ENCODE measurements at places on chromosomes 5 and 9. TPM values are rescaled to one million over a fixed set of nuclear protein-coding genes. Genes with fewer than 3 reads are reported as not detected.

DNA sequence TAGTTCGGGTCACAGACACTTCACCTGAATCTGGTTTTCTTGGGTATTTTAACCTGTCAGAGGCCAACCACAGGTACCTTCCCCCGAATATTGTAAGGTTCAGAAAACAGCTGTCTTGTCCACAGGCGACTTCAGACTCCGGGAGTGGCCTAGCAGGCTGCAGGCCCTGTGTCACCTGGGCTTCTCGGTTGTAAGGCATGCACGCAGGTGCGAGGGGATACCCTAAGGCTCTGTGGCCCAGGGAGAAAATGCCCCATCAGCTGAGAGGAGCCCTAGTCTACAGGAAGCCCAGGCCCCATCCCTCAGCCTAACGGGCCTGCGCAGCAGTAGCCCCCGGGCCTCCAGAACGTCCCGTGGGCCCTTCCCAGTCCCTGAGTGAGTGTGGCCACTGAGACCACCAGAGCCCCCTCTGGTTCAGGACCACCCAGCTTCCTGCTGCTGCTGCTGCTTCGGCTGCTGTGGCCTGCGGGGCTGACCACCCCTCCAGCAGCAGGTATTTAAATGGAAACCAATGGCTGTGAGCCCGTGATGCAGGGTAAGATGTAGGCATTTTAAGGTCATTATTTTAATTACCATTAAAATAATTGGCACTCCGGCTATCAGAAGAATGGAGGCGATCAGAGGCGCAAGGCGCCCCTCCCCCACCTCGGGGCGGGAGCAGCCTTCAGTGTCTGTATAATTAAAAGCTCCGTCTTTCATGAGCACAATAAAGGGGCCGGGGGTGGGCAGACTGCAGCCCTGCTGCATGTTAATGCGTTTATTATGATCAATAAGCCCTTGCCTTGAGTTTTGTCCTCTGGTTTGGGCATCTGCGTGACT lies 65.4 kb downstream of the PSMB7 start:
- H3K36me3 ChIP-seq, result peaks cover 86% of the 10 kb centered on the region
- H3K27me3 ChIP-seq, result no peaks in the 10 kb centered on the region
- no peak overlapping the region for H3K27ac ChIP-seq
- H3K4me1 ChIP-seq, result no peaks in the 10 kb centered on the region
- H3K4me3 ChIP-seq, result no peak overlapping the region
- DNase-seq, result no peak

Gene TNC
- 487 TPM for total RNA-seq

Gene GPR21
- total RNA-seq, result 0.52 TPM

DNA sequence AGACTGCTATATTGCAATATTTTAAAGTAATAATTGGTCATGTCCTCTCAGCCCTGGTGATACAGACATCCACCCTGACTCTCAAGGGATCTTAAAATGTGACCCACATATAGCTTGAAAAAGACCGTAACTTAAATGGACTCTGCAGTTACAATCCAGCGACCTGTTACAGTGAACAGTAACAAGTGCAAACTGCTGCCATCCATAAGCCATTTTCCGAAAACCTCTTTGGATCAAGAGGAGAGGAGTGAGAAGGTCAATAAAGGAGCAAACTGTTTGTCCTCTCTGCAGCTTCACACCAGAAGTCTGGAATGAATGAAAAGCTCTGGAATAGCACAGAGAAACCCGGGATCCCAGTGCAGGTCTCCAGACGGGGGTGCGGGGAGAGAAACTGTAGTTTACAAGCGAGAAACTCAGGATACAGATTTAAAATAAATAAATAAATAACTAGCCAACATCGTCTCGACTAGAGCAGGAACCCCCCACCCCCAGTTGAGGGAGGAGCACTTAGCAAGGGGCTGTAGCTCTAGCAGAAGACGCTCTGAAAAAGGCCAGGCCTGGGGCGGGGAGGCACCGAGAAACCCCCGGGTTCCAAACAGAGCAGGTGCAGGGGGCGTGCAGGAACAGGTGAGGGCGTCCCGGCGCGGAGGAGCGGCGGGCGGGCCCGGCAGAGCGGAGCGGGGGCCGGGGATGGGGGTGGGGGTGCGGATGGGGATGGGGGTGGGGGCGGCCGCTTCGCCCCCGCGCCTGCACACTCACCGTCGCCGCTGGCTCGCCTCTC lies 572 bp downstream of the ZDHHC21 start:
- no peaks in the 10 kb centered on the region for H3K27me3 ChIP-seq
- H3K4me3 ChIP-seq, result peak overlapping the region; percentile 89
- peak overlapping the region; percentile 60 for H3K27ac ChIP-seq
- no peak for DNase-seq

GRCh38 chr9:71910650-71911060 lies 338 bp downstream of the ABHD17B start:
- no peaks in the 10 kb centered on the region for H3K27me3 ChIP-seq
- H3K27ac ChIP-seq, result peak overlapping the region; percentile 90
- no peaks in the 10 kb centered on the region for H3K36me3 ChIP-seq
- DNase-seq, result no peak
- H3K4me3 ChIP-seq, result peak overlapping the region; percentile 93

Gene NHP2
- 215 TPM for total RNA-seq

Gene RELL2
- 1.7 TPM for total RNA-seq

Gene SMIM27
- total RNA-seq, result 11.2 TPM

DNA sequence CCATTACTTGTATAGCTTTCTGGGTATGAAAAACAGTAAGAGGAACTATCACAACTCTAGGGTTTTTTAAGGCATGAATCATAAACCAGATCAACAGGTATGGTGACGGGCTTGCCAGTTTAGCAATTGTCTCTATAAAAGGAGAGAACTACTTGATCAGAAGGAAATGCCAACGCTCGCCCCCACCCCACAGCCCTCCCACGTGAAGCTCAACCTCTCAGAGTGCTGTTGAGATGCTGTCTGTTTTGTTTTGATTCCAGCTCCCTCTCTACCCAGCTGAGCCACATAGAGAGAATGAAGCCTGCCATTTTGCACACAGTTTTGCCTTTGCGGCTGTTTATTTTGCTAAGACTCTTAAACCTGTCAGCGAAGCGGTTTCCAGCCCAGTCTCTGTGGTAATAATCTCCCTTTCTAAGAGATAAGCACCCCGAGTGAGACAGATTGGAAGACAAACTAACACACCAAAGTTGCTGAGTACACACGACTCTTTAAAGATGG lies 257.9 kb upstream of the ANKRD55 start:
- no peak for DNase-seq
- H3K4me3 ChIP-seq, result no peak overlapping the region
- peaks cover 13% of the 10 kb centered on the region for H3K4me1 ChIP-seq
- H3K27me3 ChIP-seq, result no peaks in the 10 kb centered on the region
- H3K27ac ChIP-seq, result no peak overlapping the region

GRCh38 chr5:69317391-69317790 lies 15.2 kb downstream of the CCDC125 start:
- H3K27ac ChIP-seq, result no peak overlapping the region
- peaks cover 24% of the 10 kb centered on the region for H3K36me3 ChIP-seq
- no peak for DNase-seq
- no peaks in the 10 kb centered on the region for H3K4me1 ChIP-seq

DNA sequence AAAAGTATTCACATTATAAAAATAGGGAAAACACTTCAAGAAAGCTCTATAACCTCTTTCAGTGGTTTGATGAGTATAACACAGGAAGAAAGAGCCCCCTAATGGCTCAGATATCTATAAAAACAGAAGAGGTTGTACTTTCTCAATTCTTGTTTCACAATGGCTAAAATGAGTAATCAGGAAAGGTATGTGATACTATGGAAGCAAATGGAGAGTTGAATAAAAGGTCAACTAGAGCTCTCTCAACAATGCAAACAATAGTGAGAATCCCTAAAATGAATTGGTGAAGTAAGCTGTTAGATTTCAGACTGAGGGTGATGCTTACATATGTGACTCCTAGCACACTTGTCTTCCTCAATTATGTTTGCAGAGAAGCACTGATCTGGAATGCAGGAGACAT lies 584.6 kb upstream of the CDH18 start:
- no peak overlapping the region for H3K27ac ChIP-seq
- no peaks in the 10 kb centered on the region for H3K27me3 ChIP-seq
- H3K36me3 ChIP-seq, result no peaks in the 10 kb centered on the region
- no peak for DNase-seq
- H3K4me3 ChIP-seq, result no peak overlapping the region

DNA sequence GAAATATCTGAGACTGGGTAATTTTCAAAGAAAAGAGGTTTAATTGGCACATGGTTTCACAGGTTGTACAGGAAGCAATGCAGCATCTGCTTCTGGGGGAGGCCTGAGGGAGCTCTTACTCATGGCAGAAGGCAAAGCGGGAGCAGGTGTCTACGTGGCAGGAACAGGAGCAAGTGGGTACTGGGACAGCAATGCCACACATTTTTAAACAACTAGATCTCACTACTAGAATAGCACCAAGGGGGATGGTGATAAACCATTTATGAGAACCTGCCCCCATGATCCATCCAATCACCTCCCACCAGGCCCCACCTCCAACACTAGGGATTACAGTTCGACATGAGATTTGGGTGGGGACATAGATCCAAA lies 47.6 kb upstream of the HOMER1 start:
- no peak overlapping the region for H3K27ac ChIP-seq
- DNase-seq, result no peak
- no peak overlapping the region for H3K4me3 ChIP-seq
- H3K36me3 ChIP-seq, result no peaks in the 10 kb centered on the region
- peaks cover 11% of the 10 kb centered on the region for H3K4me1 ChIP-seq
- H3K27me3 ChIP-seq, result no peaks in the 10 kb centered on the region

DNA sequence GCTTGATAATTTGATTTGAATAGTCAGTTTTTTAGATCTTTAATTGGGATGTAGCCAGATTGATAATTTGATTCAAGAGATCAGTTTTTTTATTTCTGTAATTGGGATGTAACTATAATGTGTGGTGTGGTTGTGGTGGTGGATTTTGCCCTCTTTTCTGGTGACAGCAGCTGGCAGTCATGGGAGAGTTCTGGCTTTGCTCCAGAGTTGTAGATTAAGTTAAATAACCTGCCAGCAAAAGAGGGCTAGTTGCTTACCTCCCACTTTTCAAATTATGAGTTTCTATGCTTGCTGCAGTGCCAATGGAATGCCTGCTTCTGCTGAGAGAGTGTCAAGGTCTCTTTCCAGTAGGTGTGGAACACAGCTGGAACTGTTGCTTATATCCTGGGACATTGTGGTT lies 315.1 kb downstream of the CCDC171 start:
- H3K4me3 ChIP-seq, result no peak overlapping the region
- DNase-seq, result no peak
- H3K36me3 ChIP-seq, result no peaks in the 10 kb centered on the region
- H3K27ac ChIP-seq, result no peak overlapping the region

DNA sequence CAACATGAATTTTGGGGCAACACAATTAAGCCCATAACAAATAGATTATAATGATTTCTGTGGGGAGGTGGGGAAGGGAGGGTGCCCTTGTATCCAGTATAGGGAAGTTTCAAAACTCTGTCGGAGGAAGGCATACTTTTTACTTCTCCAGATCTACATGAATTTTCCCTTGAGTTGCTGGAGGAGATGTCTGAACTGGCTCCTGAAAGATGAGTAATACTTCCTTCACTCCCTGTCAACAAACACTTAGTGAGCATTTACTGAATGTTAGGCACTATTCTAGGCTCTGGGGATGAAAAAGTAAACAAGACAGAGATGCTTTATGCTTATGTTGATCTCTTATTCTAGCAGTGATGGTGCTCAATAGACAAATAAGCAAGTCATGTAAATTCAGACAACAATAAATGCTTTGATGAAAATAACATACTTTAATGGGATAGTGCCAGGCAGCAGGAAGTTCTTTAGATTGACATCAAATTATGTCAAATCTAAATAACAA lies 197.9 kb upstream of the ANKH start:
- H3K27me3 ChIP-seq, result no peaks in the 10 kb centered on the region
- no peaks in the 10 kb centered on the region for H3K4me1 ChIP-seq
- no peak for DNase-seq
- H3K27ac ChIP-seq, result no peak overlapping the region
- no peaks in the 10 kb centered on the region for H3K36me3 ChIP-seq

GRCh38 chr5:94849821-94850736 lies 231.6 kb downstream of the SLF1 start:
- no peaks in the 10 kb centered on the region for H3K4me1 ChIP-seq
- H3K4me3 ChIP-seq, result no peak overlapping the region
- no peak for DNase-seq
- H3K36me3 ChIP-seq, result no peaks in the 10 kb centered on the region
- H3K27me3 ChIP-seq, result no peaks in the 10 kb centered on the region

DNA sequence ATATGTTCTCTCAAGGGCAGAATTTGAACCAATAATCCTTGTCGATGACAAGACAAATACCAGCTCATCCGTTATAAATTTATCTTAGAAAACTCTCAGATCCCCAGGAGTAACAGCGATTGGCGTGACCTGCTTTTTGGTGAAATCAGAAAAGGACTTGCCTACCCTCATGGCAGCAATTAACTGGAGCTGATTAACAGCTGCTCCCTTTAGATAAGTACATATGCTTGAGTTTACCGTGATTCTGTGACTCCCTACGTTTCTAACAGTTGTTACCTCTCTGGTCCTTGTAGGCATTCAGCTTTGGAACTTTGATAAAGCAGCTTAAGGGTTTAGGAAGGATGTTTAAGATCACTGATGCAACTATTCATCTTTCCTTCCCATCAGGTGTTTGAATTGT lies 2.6 kb downstream of the INVS start:
- peaks cover 25% of the 10 kb centered on the region for H3K4me1 ChIP-seq
- no peaks in the 10 kb centered on the region for H3K27me3 ChIP-seq
- H3K36me3 ChIP-seq, result peaks cover 23% of the 10 kb centered on the region
- H3K27ac ChIP-seq, result no peak overlapping the region

DNA sequence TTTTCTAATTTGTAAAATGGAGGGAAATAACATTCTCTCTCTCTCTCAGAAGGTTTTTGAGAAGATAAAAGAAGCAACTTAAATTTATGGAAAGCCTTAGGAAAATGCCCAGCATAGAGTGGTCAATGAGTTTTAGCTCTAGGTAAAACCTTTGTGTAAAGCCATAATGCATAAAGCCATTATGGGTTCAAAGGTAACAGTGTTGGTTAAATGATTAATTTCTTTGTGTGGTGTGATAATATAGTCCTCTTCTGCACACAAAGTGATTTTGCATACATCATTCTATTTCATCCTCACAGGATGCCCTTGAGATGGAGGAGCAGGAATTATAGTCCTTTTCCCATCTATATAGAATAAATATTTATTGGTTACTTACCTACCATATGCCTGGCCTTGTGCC lies 602.9 kb downstream of the CSNK1G3 start:
- no peaks in the 10 kb centered on the region for H3K27me3 ChIP-seq
- H3K27ac ChIP-seq, result no peak overlapping the region
- DNase-seq, result no peak
- H3K4me3 ChIP-seq, result no peak overlapping the region
- no peaks in the 10 kb centered on the region for H3K4me1 ChIP-seq
- H3K36me3 ChIP-seq, result no peaks in the 10 kb centered on the region

Gene NEUROG1
- not detected for total RNA-seq

DNA sequence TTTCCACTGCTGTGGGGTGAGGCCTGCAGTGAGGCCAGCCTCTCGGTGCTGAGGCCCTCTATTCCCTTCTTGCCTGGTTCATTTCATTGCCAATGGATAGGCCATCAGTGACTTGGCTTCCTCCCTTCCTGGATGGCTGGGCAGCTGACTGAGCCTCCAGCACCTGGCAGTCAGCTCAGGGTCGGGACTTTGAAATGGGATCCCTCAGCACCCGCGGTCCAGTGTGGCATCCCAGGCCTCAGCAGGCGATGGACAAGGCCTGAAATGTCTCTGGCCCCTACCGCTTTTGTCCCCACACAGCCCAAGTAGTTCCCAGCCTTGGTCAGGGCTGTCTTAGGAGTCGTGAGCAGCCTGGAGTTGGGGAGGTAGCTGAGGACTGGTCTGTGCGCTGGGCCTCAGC lies 17.2 kb downstream of the NDST1 start:
- H3K27ac ChIP-seq, result peak overlapping the region; percentile 20
- no peak for DNase-seq
- peaks cover 9% of the 10 kb centered on the region for H3K36me3 ChIP-seq
- no peaks in the 10 kb centered on the region for H3K27me3 ChIP-seq
- peaks cover 82% of the 10 kb centered on the region for H3K4me1 ChIP-seq
